ENCODE measurements at places on chromosomes 5 and 9.

DNA sequence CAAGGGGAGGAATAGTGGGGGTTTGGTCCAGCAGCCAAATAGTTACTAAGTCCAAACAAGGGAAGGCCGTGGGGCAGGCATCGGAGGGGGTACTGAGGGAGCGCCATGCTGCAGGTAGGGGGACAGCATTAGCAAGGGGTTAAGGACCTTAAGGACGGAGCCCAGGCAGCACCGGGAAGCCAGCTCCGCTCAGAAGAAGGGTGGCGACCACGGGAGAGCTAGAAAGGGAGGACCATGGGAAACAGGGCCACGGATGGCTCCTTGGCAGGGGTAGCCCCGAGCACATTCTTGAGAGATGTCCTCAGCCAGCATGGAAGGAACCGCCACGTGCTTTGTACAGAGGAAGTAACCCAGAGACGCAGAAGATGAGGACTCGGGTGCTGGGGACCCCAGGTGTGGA, 76.2 kb upstream of the STXBP1 start:
- DNase-seq = no peak

DNA sequence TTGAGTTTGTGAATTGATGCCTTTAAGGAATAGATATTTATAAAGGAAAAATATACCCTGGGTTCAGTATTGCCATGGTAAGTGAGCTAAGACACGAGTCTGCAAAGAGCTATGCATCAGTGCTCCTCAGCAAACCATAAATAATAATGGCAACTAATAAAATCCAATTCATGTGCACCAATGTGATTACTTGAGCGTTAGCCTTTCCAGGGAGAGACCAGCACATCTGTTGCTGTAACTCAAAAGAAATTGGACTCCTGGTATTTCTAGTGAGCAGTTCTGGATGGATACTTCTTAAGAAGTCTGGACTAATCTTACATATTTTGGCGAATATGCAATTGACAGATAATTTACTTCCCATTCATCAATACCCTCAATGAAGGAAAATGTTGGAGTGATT, 373.3 kb downstream of the ARHGEF28 start:
- DNase-seq = no peak

DNA sequence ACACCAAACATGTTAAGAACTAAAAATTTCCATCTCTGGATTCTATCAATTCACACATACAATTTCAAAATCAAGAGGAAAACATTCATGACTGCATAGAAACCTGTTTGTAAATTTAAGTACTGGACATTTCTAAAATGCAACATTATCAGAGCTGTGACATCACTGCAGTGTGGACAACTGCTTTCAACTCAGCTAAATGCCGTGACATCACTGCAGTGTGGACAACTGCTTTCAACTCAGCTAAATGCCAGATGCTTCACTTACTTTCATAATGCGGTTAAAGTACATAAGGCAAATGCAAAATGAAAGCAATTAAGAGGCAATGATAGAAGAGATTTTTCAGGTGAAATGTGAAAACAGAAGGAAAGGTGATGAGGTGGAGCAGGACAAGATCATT, 161.5 kb downstream of the ARL15 start:
- DNase-seq = no peak

- no peak for DNase-seq
Observed at GRCh38 chr5:102867992-102868662, 113.0 kb downstream of the PAM start.

- DNase-seq = no peak
Observed at GRCh38 chr5:171080186-171080938, 218.5 kb downstream of the RANBP17 start.

DNA sequence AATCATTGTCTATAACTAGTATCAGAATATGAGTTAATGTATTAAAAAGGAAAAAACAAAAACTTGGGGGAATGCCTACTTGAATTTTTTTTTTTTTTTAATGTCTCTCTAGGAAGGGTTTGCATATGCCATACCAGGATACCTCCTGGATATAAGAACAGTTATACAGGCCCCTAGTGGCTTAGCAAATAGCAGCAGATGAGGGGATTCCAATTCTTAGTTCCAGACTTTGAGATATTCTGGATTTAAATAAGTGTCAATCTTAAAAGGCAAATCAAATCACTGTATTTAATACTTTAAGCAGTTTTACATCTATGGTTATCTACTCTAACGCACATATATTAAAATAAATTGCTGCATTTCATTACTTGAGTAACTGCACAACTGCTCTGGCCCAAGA, 1055.5 kb upstream of the DMAC1 start:
- no peak for DNase-seq

- peak; percentile 61 for DNase-seq
Observed at GRCh38 chr5:31825518-31826068, 186.7 kb downstream of the PDZD2 start.

DNA sequence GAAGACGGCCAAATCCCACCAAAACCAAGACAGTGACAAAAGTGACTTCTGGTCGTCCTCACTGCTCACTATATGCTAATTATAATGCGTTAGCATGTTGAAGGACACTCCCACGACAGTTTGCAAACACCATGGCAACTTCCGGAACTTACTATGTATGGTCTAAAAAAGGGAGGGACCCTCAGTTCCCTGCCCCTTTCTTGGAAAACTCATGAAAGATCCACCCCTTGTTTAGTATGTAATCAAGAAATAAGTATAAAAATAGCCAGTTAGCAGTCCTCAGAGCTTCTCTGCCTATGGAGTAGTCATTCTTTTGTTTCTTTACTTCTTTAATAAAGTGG, 9.5 kb downstream of the FCN2 start:
- DNase-seq = no peak

DNA sequence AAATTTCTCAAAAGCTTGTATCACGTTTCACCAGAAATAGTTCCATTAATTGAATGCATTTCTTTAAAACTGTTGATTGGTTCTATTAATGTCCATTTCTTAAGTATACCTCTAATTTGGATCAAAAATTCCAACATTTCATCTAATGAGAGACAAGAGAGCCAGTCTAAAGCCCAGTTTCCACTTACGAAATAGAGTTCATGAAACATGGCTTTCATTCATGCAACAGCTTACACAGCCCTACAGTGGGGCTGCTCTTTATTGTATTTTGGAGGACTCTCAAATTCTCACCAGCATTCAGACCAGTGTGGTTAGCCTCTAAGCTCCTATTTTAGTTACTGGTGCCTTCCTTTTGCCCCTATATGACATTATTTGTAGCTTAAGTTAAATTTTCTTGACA, 566.9 kb upstream of the RGMB start:
- DNase-seq = no peak

- no peak for DNase-seq
Observed at GRCh38 chr9:88266416-88266815, 121.8 kb upstream of the SPIN1 start.

GRCh38 chr9:114107286-114108001, 8.4 kb upstream of the KIF12 start:
- no peak for DNase-seq

GRCh38 chr9:21919377-21920362, 74.5 kb downstream of the CDKN2A start:
- DNase-seq = peak; percentile 37

DNA sequence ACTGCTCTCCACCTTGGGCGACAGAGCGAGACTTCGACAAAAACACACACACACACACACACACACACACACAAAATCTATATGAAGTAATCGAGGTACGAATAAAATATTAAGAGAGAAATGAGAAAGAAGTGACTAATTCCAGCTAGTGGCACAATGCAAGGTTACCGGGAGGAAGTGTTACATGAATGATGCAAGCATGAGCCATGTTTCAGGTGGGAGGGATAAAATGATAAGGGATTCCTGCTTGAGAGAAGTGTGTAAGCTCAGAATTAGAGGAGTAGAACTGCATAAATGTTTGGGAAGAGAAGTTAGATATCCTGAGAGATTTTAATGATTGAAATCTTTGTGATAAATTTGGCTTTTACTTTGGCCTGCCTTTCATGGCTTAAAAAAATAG, 18.8 kb downstream of the HAPLN1 start:
- no peak for DNase-seq

DNA sequence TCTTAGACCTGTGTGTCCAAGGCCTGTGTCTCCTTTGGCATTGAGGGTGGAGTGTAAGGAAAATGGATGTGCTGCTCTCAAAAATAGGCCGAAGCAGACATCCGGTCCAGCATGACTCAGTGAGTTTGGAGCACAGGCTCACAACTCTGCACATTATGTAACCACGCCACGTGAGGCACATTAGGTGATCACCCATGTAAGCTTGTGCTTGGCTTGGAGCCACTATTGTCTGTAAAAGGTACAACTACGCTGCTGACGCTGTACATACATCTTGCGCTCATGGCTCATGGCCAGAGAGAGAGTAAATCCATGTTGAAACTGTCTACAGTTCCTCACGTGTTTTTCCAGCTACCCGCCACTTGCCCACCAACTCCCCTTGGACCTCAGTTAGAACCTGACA, 177.5 kb downstream of the PDE4D start:
- DNase-seq = no peak

DNA sequence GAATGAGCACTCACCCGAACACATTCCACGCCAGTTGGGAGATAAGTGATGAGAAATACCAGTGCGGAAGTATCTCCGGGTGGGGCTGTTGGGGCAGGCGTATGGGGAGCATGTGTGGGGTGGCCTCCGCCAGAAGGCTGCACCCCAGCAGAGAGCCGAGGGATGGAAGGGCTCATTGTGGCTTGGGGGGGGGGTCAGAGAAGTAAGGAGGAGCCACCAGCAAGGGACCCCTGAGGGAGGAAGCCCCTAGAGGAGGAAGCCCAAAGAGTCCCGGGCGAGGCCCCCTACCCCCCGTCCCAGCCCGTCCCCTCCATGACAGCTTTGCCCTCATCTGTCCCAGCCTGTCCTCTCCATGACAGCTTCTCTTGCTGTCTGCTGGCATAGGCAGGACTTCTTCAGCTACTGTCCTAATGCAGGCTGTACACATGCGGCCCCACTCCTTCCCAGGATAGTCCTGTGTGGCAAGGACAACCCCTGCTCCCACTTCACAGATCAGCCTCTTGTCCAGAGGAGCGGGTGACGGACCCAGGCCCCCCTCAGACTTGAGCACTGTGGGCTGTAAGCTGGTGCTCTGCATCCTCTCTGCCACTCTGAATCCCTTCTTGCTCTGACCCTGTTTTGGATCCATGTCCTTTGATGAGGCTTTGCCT, 239.6 kb downstream of the CACNA1B start:
- DNase-seq = no peak

DNA sequence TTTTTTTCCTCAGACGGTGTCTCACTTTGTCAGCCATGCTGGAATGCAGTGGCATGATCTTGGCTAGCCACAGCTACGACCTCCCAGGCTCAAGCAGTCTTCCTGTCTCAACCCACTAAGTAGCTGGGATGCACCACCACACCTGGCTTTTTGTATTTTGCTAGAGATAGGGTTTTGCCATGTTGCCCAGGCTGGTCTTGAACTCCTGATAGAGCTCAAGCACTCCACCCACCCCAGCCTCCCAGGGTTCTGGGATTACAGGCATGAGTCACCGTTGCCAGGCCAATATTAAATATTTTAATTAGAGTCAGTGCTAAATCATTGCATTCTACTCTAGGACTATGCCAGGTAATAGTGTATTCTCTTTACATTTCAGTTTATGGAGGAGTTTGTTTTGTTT, 41.5 kb downstream of the UBE2R2 start:
- DNase-seq = no peak

- no peak for DNase-seq
Observed at GRCh38 chr5:140266471-140267200, 36.3 kb downstream of the PFDN1 start.

- DNase-seq = no peak
Observed at GRCh38 chr9:106643211-106643930, 219.6 kb upstream of the ZNF462 start.

- DNase-seq = no peak
Observed at GRCh38 chr5:68433526-68433922, 218.0 kb downstream of the PIK3R1 start.

DNA sequence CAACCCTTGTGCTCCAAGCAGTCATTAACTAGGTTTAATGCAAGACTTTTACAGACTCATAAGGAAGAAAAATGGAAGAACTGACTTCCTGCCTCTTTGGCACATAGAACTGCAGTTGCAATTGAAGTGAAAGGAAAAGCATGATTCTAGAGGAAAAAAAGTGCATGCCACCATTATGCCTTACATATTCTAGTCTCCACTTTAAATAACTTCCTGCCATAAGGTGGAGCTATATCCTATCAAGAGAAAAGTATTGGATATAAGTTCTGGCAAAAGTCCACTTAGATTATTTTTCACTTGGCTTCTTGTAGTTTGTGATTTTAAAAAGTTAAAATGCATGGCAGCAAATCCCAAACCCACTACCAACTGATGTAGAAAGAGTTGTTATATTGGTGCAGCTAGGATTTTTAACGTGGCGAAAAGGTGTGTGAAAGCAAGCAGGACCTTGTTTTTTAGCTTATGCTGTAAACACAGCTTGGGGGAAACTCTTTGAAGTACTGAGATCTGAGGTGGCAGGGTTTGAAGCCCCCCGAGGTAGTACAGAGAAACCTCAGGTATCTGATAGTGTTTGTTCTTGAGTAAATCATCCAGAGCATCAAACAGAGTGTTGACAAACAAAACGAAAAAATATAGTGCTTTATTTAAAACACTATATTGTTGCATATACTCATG, 117.9 kb downstream of the ANXA1 start:
- DNase-seq = peak; percentile 6

DNA sequence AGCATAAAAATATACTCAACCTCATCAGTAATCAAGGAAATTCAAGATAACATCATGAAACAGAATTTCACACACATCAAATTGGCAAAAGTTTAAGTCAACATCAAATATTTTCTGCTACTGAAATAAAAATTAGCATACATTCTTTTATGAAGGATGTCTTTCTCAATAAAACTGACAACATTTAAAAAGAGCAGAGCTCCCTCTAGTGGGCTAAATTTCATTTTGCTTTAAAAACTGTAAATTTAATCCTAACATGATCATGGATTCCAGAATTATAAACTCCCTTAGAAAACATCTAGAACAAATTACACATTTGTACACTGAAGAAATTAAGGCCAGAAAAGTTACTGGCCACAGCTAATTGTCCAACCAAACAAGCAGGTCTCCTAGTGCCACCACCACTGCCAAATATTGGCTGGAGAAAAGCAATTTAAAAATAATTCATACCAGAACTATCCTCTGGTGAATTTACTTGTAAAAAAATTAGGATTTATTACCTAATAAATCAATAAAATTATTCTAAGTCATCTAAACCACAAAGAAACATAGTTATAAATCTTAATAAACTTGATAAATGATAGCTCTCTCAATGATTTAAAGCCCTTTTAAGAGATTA, 31.2 kb downstream of the DEPDC1B start:
- DNase-seq = peak; percentile 31

DNA sequence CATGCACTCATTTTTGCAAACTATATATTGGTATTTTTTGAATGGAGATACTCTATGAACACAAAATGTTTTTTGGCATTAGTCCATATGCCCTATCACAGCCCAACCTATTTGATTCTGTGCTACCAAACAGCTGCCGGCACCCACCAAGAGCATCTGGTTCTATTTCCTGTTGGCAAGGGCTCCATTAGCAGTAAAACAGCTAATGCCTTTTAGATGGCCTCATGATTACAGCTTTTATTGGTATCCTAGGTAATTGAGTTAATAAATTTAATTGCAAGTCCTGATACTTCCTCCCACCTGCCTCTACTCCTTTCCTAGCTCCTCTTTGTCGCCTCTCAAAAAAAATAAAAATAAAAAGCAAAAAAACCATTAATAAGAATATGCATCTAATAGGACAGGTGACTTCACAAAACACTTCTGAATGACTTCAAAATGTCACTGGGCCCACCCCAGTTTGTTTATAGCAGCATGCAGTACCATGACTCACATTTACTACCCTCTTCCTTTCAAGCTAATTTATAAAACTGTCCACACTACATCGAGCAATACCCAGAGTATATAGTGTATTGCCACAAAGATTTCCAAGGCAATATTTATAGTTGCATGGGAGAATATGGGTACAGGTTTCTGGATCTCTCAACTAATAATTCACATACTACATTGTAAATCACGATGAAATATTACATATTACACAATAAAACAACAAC, 620.4 kb downstream of the SLCO4C1 start:
- no peak for DNase-seq
